Right cardiac atrium (tissue), 5 donors: ENCODE measurements at places on chromosomes 1 and 21.

- no peak for DNase-seq
Measured at GRCh38 chr1:152566681-152567080, at the start of gene LCE3E. TSS of gene LCE3E (minus strand) at chr1:152566780. CDS start at chr1:152566208, 572 bp downstream.

DNA sequence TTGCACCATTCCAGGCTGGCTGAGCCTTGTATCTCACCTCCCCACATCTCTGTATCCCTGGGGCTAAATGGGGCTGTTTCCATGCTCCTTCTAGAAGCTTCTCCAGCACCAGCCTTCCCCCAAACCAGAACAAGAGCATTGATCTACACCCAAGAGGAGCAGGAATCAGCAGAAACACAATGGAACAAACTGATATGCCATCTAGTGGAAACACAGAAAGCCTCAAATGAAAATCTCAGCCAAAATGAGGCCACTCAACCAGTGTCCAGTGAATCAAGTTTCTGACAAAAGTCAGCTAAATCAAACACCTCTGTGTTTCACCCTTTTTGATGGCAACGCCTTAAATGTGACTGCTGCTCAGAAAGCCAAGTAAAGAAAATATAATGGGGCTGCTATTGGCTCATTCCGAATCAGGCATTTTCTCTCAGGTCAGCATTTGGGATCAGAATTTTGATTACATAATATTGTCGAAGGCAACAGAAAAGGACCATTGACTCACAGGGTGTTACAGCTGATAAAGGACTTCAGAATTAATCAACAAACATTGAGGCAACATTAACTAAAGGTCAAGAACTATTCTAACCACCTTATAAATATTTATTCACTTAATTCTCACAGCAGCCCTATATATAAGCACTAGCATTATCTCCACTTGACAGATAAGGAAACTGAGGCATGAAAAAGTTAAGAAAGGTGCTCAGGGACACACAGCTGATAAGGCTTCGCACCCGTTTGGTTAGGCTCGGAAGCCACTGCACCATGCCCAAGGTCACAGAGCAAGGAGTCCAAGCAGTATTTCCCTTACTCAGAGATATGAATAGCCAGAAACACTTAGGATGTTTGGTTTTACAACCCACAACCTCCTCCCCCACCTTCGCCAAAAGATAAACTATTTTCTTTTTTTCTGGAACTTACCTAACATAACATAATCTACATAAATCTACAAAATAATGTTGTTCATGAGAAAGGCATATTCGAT is 85.8 kb upstream of the KCNJ15 start:
- DNase-seq, result no peak

DNA sequence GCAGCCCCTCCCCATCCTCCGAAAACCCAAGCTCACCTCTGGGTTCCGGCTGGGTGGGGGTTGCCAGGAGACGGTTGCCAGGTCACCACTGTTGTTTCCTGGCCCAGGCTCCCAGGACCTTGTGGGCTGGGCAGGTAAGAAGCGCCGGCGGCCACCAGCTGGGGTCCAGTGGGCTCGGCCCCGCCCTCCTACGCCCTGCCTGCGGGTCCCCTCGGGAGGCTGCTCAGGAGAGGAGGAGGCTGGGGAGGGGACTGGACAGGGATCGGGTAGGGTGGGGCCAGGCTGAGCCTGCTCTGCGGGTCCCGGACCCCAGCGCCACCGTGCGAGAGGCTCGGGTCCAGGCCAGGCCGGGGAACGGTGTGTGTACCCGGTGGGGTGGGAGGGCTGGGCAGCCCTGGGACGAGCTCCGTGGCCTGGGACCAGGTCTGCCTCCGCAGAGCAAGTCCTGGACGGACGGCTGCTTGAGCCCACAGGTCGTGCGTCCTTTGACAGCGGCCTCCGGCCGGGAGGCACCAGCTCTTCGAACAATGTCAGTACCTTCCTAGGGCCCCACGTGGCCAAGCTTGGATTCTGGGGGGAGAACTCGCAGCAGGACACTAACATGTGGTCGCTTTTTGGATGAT is at the start of gene TTLL10:
Gene TTLL10, plus strand, starts transcription at position 88 of the 623 bp plus-strand sequence. CDS start 5,336 bp downstream, outside the sequence.
- DNase-seq, result peak; percentile 60

DNA sequence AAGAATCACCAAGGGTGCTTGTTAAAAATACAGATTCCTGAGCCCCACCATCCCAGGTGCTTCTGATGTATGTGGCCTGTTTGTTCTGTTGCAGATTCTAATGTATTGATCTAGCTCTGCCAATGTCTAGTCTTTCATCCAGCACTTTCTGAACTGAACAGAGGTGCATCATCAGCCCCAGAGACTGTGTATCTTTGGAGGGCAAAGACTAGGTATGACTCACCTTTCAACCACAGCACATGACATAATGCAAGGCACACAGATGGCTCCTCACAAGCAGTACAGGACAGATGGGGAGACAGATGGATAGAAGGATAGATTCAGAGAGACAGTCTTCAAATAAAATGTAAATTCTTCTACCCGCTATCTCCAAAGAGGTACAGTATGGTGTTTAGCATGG is 32.3 kb downstream of the CD58 start:
- DNase-seq, result no peak

DNA sequence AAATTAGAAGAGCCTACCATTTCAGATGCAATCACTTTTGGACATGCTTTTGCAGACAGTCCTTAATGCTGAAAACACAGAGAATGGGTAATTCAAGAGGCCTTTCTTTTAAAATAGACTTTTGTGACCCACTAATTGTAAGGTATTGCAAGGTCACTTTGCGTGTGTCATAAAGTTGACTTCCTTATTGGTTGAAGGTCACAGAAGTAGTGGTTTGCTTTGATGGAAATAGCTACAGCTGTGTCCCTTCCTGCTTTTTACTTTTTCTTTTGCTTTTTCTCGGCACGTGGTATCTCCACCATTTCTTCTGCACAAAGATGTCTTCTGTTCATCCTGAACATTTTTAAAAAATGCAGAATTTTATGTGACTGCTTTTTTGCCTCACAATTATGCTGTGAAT is 146.8 kb downstream of the DYRK1A start:
- no peak for DNase-seq

- DNase-seq, result no peak
Measured at GRCh38 chr1:172446547-172446946, 2.7 kb upstream of the PIGC start.
